Sigmoid colon (tissue), 7 donors: ENCODE measurements at places on chromosomes 5 and 9. TPM values are rescaled to one million over a fixed set of nuclear protein-coding genes. Genes with fewer than 3 reads are reported as not detected.

ANKHD1 gene
- total RNA-seq: 105 TPM

- no peak for DNase-seq
- no peak overlapping the region for H3K27ac ChIP-seq
- H3K4me1 ChIP-seq: peaks cover 8% of the 10 kb centered on the region
Measured at GRCh38 chr9:87290241-87291052, 207.2 kb upstream of the DAPK1 start.

GRCh38 chr9:129650680-129651235, 8.8 kb upstream of the ASB6 start:
- no peak overlapping the region for H3K4me3 ChIP-seq
- no peaks in the 10 kb centered on the region for H3K4me1 ChIP-seq
- no peak overlapping the region for H3K27ac ChIP-seq
- H3K27me3 ChIP-seq: no peaks in the 10 kb centered on the region
- no peak for DNase-seq

GGTA1 gene
- 7.2 TPM for total RNA-seq
